ENCODE measurements at places on chromosomes 6 and 20.

DNA sequence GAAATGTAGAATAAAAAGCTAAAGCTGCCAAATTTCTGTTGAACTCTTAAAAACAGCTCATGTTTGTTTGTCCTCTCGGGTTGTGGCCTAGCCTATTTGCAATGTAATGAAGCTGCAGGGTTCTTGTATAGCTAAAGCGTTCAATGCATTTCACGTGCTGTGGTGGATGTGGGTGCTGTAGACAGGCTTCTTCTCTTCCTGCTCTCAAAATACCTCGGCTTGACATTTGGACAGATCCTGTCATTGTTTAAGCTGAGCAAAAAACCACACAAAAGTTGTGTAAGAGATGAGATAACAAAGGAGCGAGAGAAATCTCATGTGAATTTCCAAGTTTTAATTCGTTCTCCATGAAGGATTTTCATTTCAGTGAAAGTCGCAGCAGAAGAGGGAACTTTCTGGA, 196.3 kb upstream of the UST start:
- no peak for DNase-seq

DNA sequence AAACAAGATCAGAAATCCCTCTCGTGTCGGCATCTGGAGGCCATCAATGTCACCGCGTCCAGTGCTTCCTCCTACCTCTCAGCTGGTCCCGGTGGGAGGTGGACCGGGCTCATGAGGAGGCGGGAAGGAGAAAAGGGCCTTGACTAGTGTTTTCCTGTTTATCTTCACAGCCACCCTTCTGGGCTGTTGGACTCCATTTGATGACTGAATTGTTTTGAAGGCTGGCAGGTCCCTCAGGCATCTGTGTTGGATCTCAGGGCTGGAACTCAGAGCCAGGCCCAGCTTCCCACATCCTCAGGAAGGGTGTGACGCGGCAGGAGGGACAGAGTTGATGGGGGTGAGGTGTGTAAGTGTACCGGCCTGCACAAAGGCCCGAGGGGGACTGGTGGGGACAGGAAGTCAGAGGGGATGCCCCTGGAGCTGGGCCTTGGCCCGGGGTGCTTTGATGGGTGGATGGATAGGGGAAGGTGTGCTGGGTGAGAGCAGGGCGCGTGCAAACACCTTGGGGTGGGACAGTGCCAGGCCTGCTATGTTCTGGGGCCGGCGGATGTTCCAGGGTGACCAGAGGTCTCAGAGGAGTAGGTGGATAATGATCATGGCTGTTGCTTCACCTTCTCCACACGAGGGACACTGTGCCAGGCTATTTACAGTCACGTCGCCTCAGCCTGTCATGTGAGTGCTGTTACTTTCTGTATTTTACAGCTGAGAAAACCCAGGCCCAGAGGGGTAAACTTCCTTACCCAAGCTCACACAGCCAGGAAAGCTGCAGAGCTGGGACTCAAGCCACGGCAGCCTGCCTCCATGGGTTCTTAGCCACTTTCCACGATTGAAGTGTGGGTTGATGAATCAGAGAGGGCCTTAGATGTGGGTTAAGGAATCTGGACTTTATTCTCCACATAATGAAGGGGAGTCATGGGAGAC, 17.9 kb upstream of the CHMP4B start:
- peak; percentile 28 for DNase-seq

DNA sequence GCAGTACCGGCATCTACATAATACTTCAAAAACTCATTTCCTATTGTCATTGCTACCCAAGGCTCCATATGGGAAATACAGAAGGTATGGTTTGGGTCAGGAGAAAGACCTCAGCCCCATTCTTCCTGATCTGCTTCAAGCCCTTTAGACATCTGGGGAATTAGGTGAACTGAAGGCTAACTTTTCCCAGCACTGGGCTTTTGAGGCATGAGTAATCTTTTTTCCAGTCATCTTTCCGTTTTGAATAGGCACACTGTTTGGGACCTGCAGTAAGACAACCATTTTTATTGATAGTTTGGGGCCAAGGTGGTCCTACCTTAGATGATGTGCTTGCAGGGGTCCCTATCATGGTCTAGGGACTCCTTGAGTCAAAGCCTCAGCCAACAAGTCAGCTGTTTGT, 198.4 kb downstream of the HAO1 start:
- DNase-seq = no peak

DNA sequence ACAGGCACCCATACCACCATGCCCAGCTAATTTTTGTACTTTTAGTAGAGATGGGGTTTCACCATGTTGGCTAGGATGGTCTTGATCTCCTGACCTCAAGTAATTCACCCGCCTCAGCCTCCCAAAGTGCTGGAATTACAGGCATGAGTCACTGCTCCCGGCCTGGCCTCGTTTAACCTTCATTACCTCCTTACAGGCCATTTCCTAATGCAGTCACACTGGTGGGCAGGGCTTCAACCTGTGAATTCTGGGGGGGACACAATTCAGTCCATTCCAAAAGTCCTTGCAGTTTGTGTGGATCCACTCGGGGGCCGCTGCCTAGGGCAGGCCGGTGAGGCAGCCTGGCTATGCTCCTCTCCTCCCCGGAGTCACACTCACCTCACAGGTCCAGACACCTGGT, 112.4 kb upstream of the SNX9 start:
- no peak for DNase-seq

- no peak for DNase-seq
Measured at GRCh38 chr6:35955970-35956369, 35.1 kb upstream of the SRPK1 start.

- no peak for DNase-seq
Measured at GRCh38 chr6:15580326-15580725, 82.5 kb downstream of the DTNBP1 start.

- DNase-seq = no peak
Measured at GRCh38 chr20:45970646-45971424, 1.2 kb downstream of the ZNF335 start.

- no peak for DNase-seq
Measured at GRCh38 chr6:32803416-32803815, 13.4 kb downstream of the HLA-DOB start.

- no peak for DNase-seq
Measured at GRCh38 chr20:47061549-47061948, 166.9 kb downstream of the EYA2 start.

DNA sequence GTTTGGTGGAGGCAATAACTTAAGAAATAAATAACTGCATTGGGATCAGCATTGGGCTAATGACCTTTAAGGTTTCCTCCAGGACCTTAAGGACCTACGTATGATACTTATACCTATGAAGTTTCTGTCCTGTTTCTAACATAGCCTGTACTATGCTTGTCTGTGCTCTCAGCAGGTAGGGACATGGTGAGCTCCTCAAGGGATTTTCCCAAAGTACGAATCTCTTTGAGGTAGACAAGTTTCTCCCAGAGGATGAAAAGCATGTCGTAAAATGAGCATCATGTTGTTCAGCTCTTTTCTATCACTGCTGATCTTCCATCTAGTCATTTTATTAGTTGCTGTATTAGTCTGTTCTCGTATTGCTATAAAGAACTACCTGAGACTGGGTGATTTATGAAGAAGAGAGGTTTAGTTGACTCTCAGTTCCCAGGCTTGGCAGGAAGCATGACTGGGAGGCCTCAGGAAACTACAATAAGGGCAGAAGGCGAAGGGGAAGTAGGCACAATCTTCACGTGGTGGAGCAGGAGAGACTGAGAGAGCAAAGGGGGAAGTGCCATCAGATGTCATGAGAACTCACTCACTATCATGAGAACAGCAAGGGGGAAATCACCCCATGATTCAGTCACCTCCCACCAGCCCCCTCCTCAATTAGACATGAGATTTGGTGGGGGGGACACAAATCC, 77.8 kb upstream of the TGM3 start:
- DNase-seq = peak; percentile 68

- no peak for DNase-seq
Measured at GRCh38 chr20:58756450-58756775, 63.8 kb downstream of the NPEPL1 start.

DNA sequence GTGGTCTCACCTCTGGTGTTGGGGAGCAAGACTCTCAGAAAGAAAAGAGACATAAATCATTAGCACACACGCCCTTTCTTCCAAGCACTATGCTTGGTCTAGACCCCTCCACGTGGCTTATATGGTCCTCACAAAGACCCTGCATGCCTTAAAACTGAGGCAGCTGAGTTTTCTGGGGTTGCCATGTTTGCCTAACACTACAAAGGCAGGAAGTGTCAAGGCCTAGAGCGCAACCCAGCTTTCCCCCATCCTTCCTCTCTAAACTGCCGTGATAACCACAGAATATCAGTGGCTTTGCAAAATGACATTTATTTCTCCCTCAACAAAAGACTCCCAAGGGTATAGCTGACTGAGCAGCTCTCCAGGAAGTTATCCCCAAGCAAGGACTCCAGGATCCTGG, 146.5 kb upstream of the TOP1 start:
- DNase-seq = no peak

- no peak for DNase-seq
Measured at GRCh38 chr6:121771937-121772720, 336.7 kb downstream of the GJA1 start.

Data from upper lobe of left lung (tissue), 6 donors.